Esophagus squamous epithelium (tissue), 5 donors: ENCODE measurements at places on chromosomes 4 and X.

DNA sequence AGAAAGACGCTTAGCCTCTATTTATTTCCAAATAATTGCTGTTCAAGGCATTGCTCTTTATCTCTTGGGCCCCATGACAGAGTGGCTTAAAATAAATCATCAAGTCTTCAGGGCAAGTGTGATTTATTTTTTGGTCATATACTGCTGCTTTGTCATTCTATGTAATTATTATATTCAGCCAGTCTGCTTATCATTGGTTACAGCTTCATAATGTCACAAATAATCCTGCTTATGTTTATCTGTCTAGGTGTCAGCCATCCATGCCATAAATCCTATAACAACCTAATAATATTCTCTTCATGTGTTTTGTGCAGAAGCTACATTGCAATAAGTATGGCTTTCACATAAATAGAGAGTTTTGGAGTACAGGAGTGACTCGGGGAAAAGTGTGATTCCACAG is 41.0 kb downstream of the HHIP start:
- DNase-seq = no peak

DNA sequence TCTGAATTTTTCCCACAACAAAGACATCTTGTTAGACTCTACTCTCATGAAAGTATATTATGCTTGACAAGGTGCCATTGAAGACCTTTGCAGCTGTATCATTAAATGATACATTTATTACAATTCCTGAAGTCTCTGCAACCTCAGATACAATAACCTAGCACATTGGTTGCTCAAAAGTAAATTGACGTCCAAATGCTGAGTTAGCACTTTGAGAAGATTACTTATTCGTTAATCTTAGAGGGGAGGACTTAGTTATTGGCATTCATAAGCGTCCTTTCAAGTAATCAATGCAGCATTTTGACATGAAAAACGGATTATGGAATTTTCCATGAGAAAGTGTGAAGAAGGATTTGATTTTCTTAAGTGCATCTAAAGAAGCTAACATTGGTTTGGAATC is 151.6 kb downstream of the ARSF start:
- DNase-seq = no peak

DNA sequence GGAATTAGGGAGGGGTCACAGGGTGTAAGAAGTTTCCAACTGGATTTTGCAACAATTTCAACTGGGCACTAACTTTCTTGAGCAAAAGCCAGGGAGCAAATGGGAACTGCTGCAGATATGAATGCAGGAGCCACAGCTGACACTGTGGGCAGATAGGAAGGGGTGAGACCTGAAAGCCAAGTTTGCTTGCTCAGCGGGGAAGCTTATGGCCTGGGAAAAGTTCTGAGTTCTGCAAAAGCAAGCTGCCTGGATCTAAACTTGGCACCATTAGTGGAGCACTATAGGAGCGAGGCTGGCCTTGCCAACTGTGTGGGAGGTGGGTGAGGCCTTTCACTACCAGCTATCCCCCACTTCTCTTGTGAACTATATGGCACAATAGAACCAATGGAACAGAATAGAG is 11.1 kb downstream of the CYSLTR1 start:
- no peak for DNase-seq

- DNase-seq = no peak
Observed at GRCh38 chrX:152992115-152992514, 1.8 kb downstream of the PNMA5 start.

DNA sequence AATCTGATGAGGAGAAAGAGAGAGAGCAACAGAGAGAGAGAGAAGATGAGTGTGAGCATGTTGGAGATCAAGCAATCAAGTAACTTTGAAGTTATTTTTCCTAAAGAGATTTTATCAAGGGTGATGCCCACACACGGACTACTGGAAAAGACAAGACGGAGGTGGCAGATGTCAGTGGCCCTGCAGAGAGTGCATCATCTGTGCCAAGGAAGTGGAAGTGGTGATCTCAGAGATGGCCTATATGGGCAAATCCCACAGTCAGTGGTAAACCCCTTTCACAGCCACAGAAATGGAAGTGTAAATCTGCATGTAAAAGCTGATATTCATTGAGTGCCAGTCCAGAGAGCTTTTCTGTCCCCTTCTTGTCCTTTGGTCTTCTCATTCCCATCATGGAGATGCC is 577.2 kb upstream of the AADAT start:
- no peak for DNase-seq

GRCh38 chr4:23237771-23238170 is 545.0 kb downstream of the GBA3 start:
- DNase-seq = no peak
